GM04504 (cell line): ENCODE measurements at places on chromosomes 1 and 21.

GRCh38 chr1:210123383-210123782 is 109.2 kb upstream of the SERTAD4 start:
- no peak for DNase-seq

DNA sequence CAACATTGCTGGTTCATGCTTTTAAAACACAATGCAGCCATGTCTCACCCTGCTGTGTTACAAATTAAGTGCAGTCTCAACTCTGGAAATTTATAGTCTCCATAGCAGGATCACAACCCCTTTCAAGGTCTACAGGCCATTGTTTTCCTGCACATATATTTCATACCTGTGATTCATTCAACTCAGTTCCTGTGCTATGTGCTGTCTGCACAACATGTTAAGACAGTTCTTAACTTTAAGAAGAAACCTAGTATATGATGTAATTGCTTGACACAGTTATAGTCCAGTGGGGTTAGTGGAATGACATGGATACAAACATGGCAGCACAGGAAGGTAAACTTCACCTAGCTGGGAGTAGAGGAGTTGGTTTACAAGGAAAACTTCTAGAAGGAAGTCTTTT is 106.4 kb downstream of the IFI44 start:
- no peak for DNase-seq

DNA sequence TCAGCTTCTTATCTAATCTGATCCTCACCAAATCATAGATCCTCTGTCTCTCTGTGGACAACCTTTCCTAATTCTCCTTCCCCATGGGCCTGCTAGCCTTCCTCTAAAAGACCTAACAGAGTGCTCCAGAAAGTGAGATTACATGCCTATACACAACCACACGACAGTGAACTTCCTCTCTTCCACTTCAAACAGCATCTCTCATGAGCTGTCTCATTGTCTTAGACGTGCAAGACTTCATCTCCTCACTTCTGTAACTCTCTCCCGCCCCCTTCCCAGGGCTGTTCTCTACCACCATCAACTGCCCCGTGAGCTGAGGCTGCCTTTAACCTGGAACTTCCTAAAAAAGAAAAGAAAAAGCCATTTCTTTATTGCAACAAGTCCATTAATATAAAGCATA is 14.1 kb upstream of the A3GALT2 start:
- no peak for DNase-seq

GRCh38 chr1:15719381-15720120 is 16.5 kb upstream of the SLC25A34 start:
- DNase-seq: no peak

DNA sequence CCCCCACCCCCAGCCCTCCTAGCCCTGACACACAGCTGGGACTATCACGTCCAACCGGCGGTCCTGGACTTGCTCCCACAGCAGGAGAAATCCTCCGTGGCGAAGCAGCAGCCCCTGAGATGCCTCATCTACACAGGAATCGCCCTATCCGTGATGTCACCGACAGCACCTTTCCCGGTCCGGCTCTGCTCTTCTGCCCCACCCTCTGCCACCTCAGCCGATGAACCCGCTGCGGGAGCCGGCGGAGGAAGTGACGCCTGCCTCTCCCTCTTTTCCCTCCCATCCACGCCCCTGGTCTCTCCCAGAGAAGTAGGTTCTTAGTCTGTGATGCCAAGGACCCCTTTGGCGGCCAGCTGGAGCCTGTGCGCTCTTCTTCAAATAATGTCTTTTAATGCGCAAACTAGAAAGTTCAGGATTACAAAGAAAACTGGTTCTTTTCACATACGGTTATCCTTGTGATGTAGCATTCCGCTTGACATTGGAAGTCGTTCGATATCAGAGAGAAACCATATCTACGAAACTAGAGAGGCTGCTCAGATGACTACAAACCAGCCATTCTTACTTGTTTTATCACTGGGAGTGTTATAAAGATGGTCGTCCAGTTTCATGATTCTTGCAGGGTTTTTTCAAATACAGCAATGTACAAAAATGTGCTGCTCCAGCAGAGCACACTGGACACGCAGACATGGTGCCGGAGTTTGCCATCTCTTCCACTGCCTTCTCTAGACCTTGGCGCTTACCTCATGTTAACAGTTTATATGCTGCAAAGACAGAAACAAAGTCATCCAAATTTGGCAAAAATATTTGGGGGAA is 120.3 kb downstream of the PPIAL4G start:
- no peak for DNase-seq

DNA sequence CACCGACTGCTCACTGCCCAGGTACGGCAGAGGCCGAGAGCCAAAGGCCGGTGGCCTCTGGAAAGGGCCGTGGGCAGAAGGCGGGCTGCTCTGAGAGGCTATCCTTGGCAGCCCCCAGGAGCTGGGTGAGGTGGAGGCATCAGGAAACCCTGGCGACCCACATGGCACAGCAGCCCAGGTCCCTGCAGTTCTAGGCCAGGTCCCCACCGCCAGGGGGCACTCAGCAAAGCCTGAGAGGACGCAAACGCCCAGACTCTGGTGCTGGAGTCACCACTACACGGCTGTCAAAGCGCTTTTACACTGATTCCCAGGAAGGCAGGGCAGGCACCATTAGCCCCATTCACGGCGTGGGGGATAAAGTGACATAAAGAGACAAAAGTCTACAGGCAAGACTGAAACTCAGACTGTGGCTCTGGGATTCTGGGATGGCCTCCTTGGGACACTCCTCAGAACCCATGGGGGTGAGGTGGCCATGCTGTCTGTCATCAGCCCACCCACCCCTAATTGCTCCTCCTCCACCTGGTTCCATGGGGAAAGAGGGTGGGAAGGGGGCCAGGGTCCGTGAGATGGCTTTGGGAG is 4.9 kb downstream of the PLEKHG5 start:
- peak; percentile 62 for DNase-seq

GRCh38 chr1:175043824-175044223 is 20.6 kb upstream of the MRPS14 start:
- no peak for DNase-seq

GRCh38 chr21:31343680-31344480 is at the start of gene TIAM1:
Gene TIAM1 (minus strand): TSS chr21:31344261. CDS start chr21:31266972, 77,289 bp downstream.
- DNase-seq: no peak

DNA sequence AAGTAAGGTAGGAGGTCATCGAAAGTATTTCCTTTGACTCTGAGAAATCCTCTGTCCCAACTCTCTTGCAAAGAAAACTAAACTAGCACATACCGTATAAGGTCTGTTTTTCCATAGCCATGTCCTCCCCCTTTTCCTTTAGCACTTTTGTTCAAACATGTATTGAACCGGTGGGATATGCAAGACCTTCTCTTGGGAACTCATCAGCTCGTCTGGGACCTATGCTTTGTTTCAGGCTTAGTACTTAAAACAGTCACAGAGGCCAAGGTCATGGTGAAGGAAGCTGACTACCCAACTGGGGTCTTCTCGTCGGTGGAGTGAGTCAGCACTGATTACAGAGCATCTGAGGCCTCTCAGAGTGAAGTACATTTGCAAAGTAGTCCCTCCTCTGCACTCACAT is 185.0 kb downstream of the ZBTB18 start:
- no peak for DNase-seq

GRCh38 chr21:17402937-17403336 is 109.9 kb upstream of the CXADR start:
- no peak for DNase-seq

DNA sequence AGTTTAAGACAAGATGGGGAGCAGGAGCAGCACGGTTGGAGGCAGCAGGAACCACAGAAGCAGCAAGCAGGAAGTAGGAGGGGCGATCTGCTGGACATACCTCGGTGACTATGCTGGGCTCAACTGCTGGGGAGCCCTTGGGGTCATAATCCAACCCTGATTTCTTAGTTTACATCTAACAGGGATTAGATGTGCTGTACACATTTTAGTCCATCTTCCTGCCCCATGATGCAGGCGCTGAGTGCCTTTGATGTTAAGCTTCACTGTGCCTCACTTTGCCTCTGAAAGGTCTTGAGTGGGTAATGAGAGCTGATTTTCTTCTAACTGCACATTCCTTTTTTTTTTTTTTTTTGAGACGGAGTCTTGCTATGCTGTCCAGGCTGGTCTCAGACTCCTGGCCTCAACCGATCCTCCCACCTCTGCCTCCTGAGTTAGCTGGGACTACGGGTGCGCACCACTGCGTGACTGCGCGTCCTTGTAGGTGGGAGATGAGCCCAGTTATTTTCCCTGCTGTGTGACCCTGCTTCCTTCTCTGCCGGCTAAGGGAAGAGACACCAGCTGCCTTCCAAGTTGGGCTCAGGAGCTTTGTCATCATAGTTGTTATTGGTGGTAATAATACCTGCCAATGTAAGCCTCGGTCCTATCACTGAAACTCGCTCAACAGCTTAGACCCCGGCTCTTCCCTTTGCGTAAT is 1.1 kb upstream of the RCAN3 start:
- DNase-seq: no peak

GRCh38 chr1:175317309-175317708 is 124.7 kb upstream of the KIAA0040 start:
- no peak for DNase-seq

- no peak for DNase-seq
Measured at GRCh38 chr1:29672416-29673227, 436.3 kb downstream of the PTPRU start.

GRCh38 chr1:230861489-230861888 is 6.8 kb downstream of the C1orf198 start:
- DNase-seq: no peak

DNA sequence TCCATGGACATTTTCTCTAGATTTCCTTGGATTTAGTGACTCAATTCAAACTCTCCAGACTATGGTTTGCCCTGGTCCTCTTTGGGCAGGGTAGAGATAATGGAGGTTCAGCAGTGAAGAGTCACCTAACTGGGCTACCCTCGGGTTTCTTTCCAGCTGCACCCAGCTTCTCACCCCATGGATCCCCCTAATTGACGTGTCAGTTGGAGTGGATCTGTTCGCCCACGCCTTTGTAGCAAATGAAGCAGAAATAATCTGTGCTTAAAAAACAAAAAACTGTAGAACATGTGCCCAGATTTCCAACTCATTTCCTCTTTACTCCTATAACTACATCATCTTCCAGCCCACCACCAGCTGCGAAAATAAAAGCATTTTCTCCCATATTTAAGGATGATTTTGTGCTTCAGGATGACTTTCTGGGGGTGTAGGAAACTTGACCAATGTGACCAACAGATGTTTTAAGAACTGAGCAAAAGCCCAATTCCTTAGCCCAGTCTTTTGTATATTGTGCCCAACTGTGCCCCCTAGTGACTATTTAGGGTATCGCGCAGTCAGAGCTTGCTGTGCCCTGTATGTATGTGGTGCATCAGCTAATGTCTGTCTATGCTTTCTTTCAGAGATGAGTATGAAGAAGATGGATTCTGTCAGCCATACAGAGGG is 66.5 kb upstream of the UBE2U start:
- DNase-seq: peak; percentile 75

GRCh38 chr1:194829492-194829891 is 1643.1 kb upstream of the B3GALT2 start:
- DNase-seq: no peak

- DNase-seq: no peak
Measured at GRCh38 chr1:205374210-205375078, 17.7 kb upstream of the KLHDC8A start.
